ENCODE measurements at places on chromosomes 3 and 15.

DNA sequence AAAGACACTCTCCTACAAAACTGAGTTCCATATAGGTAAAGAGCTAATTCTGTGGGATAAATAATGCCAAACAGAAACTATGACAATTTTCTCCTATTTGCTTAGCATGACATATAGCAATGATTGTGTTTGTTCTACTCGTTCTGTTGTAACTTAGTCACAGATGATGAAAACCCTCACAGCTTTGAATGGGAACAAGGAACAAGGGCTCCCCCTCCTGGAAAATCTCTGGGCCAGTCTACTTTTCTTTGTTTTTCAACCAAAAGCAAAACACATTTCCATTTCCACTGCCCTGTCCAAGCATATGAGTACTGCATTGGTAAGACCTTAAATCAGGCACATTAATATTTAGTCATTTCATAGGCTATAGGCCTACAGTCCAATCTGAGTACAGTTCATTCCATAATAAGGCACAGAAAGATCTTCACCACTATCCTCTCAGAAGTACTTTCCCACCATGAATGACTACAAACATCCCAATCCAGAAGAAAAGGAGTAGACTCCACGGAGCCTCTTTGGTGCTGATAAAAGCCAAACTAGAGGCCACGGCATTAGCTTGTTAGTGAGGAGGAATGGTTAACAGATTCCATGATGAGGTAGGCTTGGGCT, 67.1 kb downstream of the ATP8B4 start:
- no peak for DNase-seq

DNA sequence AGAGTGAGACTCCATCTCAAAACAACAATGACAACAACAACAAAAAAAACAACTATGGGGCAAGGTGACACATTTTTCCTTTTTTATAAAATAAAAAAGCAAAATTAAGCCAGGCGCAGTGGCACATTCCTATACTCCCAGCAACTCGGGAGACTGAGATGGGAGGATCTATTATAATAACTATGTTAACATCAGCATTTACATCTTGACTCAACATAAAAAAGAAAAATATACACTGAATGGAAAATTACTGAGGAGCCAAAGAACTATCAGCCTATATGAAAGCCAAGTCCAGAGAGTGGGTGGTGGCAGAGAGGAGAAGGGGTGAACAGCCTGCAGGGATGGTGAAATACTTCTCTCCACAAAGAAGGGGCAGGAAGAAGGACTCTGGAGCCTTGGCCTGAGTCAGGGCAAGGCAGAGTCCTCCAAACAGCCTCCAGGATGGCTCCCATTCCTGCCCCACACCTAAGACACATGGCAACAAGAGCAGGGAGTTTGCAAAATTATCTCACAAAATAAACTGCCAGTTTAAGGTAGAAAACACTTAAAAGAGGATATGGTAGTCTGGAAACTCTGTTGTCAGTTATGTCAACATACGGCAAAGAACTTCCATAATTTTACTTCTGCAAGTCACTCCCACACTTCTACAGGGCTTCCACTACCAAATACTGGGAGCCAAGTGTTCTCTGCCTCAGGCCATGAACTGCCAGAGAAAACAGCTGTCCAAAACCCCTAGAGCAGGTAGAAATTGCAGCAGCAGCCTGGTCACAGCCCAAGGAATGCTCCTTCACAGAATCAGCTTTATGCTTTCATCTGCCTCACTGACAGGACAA, 25.9 kb downstream of the HSPBAP1 start:
- DNase-seq = no peak

DNA sequence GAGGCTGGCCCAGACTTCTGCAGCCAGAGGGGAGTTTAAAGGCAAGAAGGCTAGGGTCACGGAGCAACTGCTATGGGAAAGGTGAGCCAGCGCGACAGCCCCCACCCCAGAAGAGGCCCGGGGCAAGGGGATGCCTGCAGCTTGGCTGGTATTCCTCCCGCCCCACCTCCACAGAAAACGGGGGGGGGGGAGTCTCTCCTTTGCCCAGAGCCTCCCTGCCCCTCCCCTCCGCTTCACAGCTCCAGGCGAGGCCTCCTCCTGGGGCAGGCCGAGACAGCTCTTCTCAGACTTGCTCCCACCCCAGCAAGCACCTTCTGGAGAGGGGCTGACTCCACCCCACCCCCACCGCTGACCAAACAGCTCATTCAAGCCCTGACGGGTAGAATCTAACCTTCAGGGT, 13.4 kb downstream of the ANP32A start:
- DNase-seq = no peak

GRCh38 chr3:157491136-157491535, 12.1 kb downstream of the VEPH1 start:
- DNase-seq = no peak

- no peak for DNase-seq
These were observed 86.3 kb upstream of the MCTP2 start for GRCh38 chr15:94145046-94145445.

GRCh38 chr3:128492671-128493569, at the start of gene GATA2:
TSS of gene GATA2 (minus strand) at chr3:128493201. CDS start at chr3:128487031, 6,170 bp downstream.
- DNase-seq = no peak

DNA sequence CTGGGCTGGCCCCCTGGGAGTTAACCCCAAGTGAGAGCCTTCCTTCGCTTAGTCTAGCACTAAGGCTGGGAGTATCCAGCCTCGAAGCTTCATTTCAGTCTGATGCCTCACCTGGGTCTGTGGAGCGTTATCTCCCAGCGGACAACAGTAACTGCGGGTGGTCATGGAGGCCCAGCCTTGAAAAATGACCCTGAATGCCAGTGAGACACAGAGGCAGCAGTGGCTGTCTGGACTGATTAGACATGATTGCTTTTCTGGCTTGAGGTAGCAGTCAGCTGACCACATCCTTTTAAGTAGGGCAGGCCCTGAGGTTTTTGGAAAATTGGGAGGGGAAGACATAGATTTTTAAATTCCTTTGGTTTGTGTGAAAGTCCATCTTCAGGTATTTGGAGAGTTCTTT, 28.2 kb upstream of the TRIM59 start:
- DNase-seq = no peak

GRCh38 chr3:59580996-59581395, 531.2 kb upstream of the CFAP20DC start:
- no peak for DNase-seq

- no peak for DNase-seq
These were observed 23.2 kb downstream of the ALDH1L1 start for GRCh38 chr3:126157083-126157768.

GRCh38 chr3:16548721-16549120, 35.2 kb upstream of the RFTN1 start:
- DNase-seq = no peak

DNA sequence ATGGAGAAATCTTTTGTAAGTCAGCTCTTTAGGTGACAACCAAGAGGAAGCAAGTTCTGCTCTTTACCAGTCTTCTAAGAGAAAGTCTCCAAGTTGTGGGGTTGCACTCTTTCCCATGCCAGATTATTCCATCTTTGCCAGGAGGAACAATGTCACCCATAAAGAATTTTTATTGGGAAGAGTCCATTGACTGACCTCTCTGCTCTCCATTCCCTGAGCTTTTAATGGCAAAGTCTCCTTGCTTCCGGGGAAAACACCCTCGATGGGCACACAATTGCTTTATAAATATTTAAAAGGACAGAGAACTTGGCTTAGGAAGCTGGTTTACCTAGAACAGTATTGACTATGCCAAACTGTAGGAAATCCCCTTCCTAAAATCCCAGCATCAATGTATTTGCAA, 19.9 kb upstream of the UBE2E1 start:
- DNase-seq = no peak

DNA sequence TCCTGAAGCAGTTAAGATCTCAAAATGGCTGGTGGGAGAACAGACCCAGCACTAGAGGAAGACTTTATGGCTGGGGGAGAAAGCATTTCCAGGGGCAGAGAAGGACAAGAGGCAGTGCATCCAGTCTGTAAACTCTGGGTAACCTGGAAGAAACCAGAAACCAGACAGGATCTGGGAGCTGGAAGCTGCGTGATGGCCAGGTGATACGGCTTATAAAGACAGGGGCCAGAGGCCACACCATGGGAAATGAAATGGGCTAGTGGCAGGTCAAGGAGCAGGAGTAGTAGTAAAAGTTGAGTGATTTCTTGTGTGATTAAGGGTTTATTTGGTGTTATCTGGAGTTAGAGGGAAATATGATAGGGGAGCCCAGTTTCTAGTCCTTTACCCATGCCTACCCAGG, 144.7 kb upstream of the ARRDC4 start:
- no peak for DNase-seq

DNA sequence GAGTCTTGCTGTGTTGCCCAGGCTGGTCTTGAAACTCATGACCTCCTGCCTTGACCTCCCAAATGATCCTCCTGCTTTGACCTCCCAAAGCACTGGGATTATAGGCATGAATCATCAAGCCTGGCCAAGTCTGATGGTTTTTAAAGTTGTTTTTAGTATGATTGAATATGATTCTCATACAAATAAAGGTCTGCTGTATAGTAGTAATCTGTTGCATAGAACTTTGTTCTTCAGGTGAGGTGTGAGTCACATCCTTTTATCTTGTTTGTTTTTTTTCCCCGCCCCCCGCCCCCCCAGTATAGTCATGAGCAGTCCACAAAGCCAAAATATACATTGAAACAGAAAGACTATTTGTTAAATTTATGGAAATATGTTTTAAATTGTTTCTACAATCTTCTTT, 39.0 kb downstream of the UBE2E2 start:
- no peak for DNase-seq

DNA sequence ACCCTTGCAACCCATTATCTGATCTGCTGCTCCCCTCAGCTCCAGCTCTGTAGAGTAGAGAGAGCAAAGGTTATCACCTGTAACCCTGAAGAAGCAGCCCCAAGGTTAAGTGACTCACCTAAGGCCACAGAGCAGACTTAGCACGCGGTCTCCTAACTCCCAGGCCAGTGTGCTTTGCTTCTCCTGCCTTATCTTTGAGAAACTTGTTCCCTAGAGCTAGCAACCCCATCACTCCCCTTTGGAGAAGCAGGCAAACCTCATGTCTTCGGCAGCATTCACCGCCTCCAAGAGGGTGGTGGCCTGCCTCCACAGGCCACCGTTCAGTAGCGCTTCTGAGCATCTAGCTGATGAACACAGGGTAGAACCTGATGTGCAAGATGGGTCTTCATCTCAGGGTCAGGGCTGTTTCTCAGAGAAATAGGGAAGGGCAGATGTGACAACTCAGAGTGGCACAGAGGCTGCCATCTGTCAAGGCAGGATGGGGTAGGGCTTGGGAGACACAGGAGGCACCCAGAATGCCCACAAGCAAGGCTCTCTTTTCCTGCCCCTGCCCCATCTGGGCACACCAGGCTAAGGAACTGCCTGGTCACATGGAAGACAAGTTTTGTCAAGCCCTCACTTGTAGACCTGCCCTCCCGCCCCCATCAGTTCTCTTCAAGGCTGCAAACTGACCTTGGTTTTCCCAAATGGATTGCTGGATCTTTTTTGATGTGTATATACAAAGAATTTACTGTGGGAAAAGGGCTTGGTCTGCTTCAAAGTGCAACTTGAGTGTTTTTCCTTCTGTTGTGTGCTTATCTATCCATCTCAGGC, 34.9 kb upstream of the CLK3 start:
- no peak for DNase-seq

- DNase-seq = no peak
These were observed at the start of gene CAMP for GRCh38 chr3:48222616-48223513. TSS of gene CAMP (plus strand) at chr3:48223495. CDS start at chr3:48223512, 17 bp downstream.

DNA sequence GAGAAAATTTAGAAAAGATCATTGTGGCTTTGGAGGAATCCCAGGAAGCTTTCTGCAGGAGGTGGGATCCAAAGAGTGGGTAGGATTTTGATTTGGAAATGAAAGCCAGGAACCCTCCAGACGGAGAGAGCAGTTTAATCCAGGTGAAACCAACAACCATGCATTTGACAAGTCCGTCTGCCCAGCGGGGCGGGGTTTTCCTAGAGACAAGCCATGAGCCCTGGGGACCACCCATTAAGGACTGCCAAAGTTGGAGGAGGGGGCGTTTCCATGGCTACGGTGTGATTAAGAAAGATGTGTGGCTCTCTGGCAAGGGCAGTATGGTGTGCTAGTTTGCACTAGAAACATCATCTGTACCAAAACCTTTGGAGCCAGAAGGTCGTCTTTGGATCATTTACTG, 53.4 kb downstream of the SRGAP3 start:
- no peak for DNase-seq

- DNase-seq = no peak
These were observed 265.1 kb upstream of the COL8A1 start for GRCh38 chr3:99373088-99373845.

DNA sequence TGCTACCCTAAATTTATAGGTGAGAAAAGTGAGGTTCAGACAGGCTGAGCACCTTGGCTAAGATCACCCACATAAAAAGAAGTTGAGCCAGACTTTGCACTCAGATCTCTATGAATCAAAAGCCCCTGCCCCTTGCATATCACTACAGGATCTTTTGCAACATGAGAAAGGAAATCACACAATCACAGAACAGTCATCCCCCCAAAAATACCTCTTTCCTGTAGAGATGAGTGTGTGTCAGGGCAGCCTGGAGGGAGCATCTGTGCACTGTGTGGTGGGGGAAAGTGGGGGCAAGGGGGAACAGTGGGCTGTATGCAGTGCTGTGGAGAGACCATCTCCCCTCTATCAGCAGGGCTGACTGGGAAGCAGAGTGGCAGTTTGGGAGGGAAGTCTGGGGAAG, 46.6 kb downstream of the EPHB3 start:
- DNase-seq = no peak

DNA sequence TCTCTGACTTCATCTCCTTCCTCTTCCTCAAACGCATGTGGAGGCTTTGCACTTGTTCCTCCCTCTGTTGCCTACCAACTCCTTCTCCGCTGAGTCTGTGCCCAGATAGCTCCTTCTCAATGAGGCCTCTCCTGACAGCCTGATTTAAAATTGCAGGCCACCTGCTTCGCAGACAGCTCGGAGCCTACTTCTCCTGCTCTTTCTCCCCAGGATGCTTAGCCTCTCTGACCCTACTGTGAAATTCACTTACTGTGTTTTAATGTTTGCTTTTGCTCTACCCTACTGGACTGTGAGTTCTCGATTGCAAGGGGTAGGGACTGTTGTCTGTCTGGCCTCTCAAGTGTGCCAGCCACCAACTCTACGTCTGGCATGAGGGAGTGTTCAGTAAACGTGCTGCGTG, 83.4 kb downstream of the EEFSEC start:
- DNase-seq = no peak

DNA sequence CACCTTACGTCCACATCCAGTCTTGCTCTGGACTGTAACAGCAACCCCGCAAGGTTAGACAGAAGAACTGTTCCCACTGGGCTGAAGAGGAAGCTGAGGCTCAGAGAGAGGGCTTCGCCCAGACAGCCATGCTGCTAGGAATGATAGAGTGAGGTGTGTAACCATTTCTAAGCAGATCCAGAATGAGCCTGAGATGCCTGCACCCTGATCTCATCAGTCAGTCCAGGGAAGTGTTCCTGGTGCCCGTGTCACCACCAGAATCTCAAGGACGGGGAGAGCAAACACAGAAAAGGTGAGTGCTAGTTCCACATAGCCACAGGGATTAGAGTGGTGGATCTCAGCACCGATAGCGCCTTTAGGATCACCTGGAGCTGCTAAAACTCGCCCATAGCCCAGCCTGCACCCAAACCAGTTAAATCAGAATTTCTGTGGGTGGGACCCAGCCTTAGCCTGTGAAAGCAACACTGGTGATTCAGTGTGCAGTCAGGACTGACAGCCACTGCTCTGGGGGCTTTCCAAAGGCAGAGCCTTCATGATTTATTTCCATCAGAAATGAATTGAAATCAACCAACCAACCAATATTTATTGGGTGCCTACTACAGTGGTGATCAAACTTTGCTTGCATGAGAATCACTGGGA, 12.3 kb downstream of the ISLR start:
- DNase-seq = no peak

GRCh38 chr3:43865351-43865750, 174.6 kb downstream of the ABHD5 start:
- DNase-seq = no peak

- no peak for DNase-seq
These were observed 60.8 kb downstream of the RIOX2 start for GRCh38 chr3:97911459-97911858.

GRCh38 chr3:187615630-187616029, 54.6 kb downstream of the SST start:
- no peak for DNase-seq

Data from activated CD8-positive, alpha-beta memory T cell treated with anti-CD3 and anti-CD28 coated beads for 1 hour (primary cell).